M059J (cell line): ENCODE measurements at places on chromosomes 7 and 10. TPM values are rescaled to one million over a fixed set of nuclear protein-coding genes. Genes with fewer than 3 reads are reported as not detected.

MYH16 gene
- total RNA-seq, result 0.05 and 0.34 TPM in 2 replicates

CLCN1 gene
- not detected in 2 replicates for total RNA-seq

CAMK2B gene
- 0.49 TPM in 1 of 2 replicates, not detected in the other for total RNA-seq

PTPRN2 gene
- total RNA-seq, result 2.2 and 2.3 TPM in 2 replicates

EPHB6 gene
- total RNA-seq, result 0.02 TPM in 1 of 2 replicates, not detected in the other

MSS51 gene
- 0.10 TPM in 1 of 2 replicates, not detected in the other for total RNA-seq

ATG9B gene
- not detected in 2 replicates for total RNA-seq

CFTR gene
- total RNA-seq, result 0.10 TPM in 1 of 2 replicates, not detected in the other

SEC31B gene
- total RNA-seq, result 0.34 and 1.0 TPM in 2 replicates

WDFY4 gene
- not detected in 2 replicates for total RNA-seq

MTERF1 gene
- 9.3 and 14.7 TPM in 2 replicates for total RNA-seq

CYP26C1 gene
- total RNA-seq, result not detected in 2 replicates

CHN2 gene
- not detected in 2 replicates for total RNA-seq

CFAP43 gene
- total RNA-seq, result 0.89 and 2.1 TPM in 2 replicates

PNLIPRP2 gene
- total RNA-seq, result not detected in 2 replicates

DRGX gene
- total RNA-seq, result not detected in 2 replicates

HGF gene
- 1.1 and 3.9 TPM in 2 replicates for total RNA-seq

ZNF804B gene
- total RNA-seq, result not detected in 2 replicates

MMRN2 gene
- 0.84 TPM in 1 of 2 replicates, not detected in the other for total RNA-seq
